HCT116 (cell line): ENCODE measurements at places on chromosomes 2 and 18. TPM values are rescaled to one million over a fixed set of nuclear protein-coding genes. Genes with fewer than 3 reads are reported as not detected.

GRCh38 chr2:234812851-234813250 lies 139.0 kb upstream of the SH3BP4 start:
- H3K4me1 ChIP-seq, result no peaks in the 10 kb centered on the region
- H3K27me3 ChIP-seq, result no peaks in the 10 kb centered on the region
- no peak overlapping the region for H3K27ac ChIP-seq
- no peaks in the 10 kb centered on the region for H3K36me3 ChIP-seq

CCDC121 gene
- total RNA-seq, result 2.1 TPM

DNA sequence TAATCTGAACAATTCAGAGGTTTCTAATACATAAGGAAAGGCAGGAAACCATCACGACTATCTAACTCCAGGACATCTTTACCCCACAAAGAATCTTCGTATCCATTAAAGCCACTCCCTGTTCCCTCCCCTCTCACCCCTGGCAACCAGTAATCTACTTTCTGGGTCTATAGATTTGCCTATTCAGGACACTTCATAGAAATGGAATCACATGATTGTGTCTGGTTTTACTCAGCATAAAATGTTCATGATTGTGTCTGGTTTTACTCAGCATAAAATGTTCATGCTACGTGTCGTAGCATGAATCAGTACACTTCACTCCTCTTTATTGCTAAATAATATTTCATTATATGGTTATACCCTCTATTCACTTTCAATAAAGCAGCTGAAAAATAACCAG lies 11.6 kb downstream of the FECH start:
- H3K27ac ChIP-seq, result no peak overlapping the region
- H3K36me3 ChIP-seq, result peaks cover 9% of the 10 kb centered on the region; the same call in 1 of the 2 replicates
- no peaks in the 10 kb centered on the region for H3K4me1 ChIP-seq

DNA sequence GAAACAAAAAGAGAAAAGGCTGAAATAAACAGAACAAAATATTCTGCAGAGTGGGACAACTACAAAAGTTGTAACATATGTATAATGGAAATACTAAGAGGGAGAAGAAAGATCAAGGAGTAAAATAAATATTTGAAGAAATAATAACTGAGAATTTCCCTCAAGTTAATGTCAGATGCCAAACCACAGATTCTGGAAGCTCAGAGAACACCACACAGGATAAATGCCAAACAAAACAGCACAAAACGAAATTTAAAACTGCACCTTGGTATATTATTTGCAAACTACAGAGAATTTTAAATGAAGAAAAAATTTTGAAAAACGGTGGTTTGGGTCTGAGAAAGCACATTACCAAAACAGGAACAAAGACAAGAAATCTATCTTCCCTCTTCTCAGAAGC lies 1588.9 kb upstream of the TMEFF2 start:
- H3K4me3 ChIP-seq, result no peak overlapping the region
- no peaks in the 10 kb centered on the region for H3K27me3 ChIP-seq
- H3K36me3 ChIP-seq, result no peaks in the 10 kb centered on the region
- H3K4me1 ChIP-seq, result no peaks in the 10 kb centered on the region
- no peak overlapping the region for H3K27ac ChIP-seq

- no peak overlapping the region for H3K27ac ChIP-seq
- no peak overlapping the region for H3K4me3 ChIP-seq
- no peaks in the 10 kb centered on the region for H3K4me1 ChIP-seq
- no peaks in the 10 kb centered on the region for H3K27me3 ChIP-seq
- no peak for DNase-seq
Measured at GRCh38 chr2:200655918-200656580, 70.2 kb downstream of the AOX1 start.
